ENCODE measurements at places on chromosomes 6 and 20.

GRCh38 chr6:134065706-134066105, 13.3 kb upstream of the SLC2A12 start:
- DNase-seq: no peak

DNA sequence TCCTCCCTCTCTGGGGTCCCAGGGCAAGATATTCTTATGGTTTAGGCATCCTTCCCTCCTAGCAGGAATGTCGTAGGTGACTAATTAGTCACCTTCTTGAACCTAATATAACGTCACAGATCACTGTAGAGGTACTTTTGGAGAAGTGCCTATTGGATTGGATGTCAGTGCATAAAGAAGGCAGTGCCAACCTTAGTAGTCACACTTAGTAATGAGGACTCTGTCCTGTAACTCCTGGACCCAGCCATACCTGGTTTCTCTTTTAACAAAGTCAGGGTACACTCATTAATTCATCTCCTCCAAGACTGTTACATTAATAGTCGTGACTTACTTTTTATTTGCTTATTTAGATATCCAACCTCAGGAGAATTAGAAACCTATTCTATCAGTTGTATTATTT, 20.0 kb downstream of the VTA1 start:
- DNase-seq: no peak

GRCh38 chr6:113381959-113382358, 475.2 kb upstream of the MARCKS start:
- DNase-seq: no peak

- no peak for DNase-seq
These were observed 22.1 kb upstream of the ZNF76 start for GRCh38 chr6:35237476-35237875.

GRCh38 chr6:109894181-109894580, 83.9 kb upstream of the GPR6 start:
- no peak for DNase-seq

- no peak for DNase-seq
These were observed 98.4 kb downstream of the IPCEF1 start for GRCh38 chr6:154258064-154258757.

- no peak for DNase-seq
These were observed 127.3 kb downstream of the DLL1 start for GRCh38 chr6:170163405-170164170.

- DNase-seq: no peak
These were observed 141.7 kb upstream of the CARMIL1 start for GRCh38 chr6:25137480-25137879.

DNA sequence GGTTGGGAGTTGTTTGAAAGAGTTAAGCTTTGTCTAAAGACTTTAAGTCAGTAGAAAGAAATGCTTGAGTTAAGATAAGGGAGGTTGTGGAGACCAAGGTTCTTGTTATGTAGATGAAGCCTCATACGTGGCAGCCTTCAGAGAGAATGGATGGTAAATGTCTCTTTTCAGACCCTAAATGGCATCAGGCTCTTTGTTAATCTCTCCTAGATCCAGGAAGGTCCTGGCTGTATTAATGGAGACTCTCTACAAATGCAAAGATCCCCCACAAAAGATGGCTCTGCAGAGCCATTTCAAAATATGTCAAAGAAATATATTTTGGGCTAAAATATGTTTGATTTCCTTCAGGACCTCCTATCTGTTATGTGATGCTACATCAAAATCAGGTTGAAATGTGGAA, 161.6 kb downstream of the ADAT2 start:
- DNase-seq: no peak

- no peak for DNase-seq
These were observed 99.5 kb downstream of the CD164 start for GRCh38 chr6:109282756-109283155.

DNA sequence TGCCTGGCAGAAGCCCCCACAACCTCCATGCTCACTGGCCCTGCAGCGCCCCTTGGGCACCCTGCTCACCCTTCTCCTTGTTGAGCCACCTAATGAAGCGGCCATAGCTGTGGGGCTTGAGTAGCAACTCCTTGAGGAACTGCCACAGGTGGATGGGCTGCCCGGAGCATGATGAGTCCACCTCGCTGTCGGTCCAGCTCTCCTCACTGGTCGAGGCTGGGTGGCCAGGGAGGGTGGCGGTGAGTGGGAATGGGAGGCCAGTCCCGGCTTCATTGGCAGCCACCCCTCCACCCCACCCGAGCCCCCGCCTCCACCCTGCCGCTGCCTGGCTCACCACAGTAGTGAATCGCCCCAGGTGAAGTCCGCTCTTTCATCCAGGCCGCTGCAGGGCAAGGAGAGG, 16.9 kb downstream of the SPDEF start:
- DNase-seq: no peak

DNA sequence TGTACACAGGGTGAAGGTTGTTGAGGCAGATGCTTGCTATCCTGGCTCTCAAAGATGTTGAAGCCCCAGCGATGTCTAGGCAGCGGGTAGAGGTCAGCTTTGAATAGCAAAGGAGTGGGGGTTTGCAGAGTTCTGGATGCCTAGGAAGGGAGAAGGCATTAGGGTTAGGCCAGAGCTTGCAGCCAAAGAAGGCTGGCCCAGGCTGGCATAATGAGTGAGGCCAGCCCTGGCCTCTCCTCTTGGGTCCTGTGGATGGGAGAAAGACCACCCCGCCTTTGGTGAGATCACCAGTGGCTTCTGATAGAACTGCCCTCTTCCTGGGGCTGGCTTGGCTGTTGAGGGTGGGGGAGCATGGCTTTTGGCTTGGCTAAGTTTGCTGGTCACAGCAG, 406 bp upstream of the WFDC5 start:
- no peak for DNase-seq

Data from activated CD4-positive, CD25-positive, alpha-beta regulatory T cell (primary cell).